NT2/D1 (cell line): ENCODE measurements at places on chromosomes 16 and 17.

DNA sequence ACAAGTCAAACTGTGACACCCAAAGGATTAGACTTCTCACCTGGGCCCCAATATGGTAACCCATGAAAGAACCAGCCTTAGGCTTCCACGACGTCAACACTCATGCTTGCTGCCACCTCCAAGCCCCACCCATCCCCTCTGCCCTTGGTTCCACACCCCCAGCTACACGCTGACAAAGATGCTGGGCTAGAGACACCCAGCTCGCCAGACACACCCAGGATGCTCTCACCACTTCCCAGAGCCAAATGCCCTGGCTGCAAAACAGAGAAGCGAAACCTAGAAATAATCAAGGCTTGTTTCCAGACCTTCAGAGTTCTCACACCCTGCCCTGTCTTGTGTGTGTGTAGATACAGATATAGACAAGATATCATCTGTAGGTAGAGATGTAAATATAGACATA, 26.0 kb upstream of the ADCY9 start:
- DNase-seq = no peak

DNA sequence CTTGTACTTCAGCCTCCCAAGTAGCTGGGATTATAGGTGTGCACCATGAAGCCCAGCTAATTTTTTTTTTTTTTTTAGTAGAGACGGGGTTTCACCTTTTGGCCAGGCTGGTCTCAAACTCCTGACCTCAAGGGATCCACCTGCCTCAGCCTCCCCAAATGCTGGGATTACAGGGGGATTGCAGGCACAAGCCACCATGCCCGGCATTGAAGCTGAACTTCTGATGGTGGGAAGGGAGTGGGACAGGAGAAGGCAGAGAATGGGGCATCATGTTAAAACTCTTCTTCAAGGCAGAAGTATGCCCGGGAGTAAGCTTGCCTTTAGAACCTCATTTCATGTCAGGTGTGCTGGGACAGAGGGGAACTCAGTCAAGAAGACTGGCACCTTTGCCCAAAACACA, 48.6 kb upstream of the ZFHX3 start:
- no peak for DNase-seq

DNA sequence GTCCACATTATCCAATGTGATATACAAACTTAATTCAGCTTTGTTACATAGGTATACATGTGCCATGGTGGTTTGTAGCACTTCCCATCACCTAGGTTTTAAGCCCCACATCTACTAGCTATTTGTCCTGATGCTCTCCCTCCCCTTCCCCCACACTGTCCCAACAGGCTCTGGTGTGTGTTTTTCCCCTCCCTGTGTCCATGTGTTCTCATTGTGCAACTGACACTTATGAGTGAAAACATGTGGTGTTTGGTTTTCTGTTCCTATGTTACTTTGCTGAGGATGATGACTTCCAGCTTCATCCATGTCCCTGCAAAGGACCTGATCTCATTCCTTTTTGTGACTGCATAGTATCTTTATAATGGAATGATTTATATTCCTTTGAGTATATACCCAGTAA, 196.7 kb downstream of the CDH11 start:
- no peak for DNase-seq

GRCh38 chr17:50201276-50201854, at the start of gene COL1A1:
Gene COL1A1, minus strand, starts transcription at chr17:50201631. Its CDS starts 118 bp downstream, at chr17:50201513.
- no peak for DNase-seq

GRCh38 chr16:73047536-73048291, at the start of gene ZFHX3:
Gene ZFHX3, minus strand, starts transcription at chr16:73048128. Its CDS starts 87,983 bp downstream, at chr16:72960145.
- no peak for DNase-seq
